ENCODE measurements at places on chromosomes 7 and 10.
A peak's percentile ranks its signal among the peaks of the same experiment; 100 is the strongest.

DNA sequence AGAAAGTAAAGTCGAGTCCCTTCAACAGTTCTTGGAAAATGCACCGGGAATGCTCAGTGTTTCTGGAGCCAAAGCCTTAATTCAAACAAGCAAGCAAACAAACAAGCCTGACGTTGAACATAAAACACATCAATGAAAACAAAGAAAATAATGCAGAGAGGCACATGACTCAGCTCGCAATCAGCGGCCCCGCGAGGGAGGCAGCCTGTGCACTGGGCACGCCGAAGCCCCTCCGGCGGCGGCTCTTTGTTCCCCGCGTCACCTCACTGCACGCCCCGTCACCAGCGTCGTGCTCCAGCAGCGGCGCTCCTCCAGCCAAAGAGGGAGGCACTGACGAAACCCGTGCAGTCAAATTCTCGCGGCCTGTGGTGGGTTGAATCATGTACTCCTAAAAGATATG, 151.5 kb downstream of the DNAJB6 start:
- DNase-seq, result no peak

DNA sequence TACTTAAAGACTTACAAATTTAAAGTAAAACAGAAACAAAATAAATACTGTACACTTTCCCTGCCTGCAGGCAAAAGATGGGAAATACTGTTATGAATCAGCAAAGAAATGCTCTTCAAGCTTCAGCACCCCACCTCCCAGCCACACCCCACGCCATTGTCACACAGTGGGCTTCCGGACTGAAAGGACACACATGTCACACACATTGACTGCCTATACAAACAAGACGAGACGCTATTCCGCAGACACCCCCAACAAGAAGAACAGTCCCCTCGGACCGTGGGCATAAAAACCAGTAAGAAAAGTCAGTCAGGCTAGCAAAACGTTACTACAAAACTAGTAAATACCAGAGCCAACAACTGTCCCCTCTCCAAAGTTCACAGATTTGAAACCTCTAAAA, 22.2 kb upstream of the PARP12 start:
- DNase-seq, result no peak

GRCh38 chr7:137574812-137575211, 231.3 kb upstream of the PTN start:
- DNase-seq, result no peak

GRCh38 chr10:92569071-92569470, 4.8 kb downstream of the IDE start:
- no peak for DNase-seq

DNA sequence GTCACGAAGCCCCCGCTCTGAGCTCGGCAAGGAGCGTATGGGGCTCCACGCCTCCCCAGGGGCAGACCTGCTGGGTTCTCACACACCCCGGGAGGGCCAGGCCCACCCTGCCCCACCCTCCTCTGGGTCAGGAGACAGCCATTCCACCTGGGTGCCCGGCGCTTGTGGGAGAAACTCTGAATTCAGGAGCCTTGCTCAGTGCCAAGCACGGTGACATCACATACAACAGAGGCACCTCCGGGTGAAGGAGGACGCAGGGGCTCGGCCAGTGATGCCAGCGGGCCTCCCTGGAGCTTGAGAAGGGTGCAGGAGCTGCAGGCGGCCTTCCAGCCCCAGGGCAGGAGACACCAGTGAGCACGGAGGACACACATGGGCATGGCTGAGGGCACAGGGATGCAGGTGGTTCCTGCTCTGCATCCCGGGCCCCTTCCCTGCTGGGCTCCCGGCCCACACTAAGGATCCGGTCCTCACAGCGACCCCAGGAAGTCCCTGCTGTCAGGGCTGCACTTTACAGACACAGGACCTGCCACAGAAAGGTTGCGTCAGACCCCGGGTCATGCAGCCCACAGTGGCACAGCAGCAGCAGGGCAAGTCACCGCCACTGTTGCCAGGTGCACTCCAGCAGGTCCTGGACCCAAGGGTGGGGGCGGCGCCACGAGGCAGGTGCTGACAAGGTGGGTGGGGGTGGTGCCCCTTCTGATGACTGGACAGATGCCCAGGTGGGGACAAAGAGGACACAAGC, 108.0 kb downstream of the MAD1L1 start:
- DNase-seq, result no peak

DNA sequence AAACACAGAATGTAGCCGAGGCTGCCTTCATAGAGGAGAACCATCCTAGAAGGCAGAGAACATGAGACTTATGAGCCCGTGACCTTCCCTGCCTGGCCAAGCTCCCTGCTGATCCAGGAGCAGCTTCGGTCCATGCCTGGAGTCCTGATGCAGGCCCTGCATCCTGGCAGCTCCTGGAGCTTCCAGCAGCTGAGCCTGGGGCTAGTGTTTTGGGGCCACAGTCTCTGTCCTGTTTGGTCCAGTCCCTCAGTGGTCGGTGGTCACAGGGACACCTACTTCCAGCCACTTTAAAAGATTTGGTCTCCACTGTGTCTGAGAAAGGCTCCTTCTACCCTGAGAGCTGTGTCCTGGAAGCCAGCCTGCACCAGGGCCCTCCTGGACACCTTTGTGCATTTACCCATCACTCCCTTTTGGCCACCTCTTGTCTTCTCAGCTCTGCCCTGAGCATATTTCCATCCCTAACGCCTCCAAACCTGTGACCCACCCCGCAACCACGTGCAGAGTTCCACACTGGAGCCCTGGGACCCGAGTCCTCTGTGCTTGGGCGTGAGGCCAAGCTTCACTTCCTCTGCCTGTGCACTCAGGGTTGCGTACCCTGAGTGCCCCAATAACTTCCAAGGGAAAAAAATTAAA, 315.2 kb upstream of the ZNF32 start:
- DNase-seq, result no peak

GRCh38 chr10:58842860-58843376, 330.2 kb downstream of the BICC1 start:
- DNase-seq, result no peak

GRCh38 chr7:92755680-92756079, 80.7 kb downstream of the CDK6 start:
- no peak for DNase-seq

DNA sequence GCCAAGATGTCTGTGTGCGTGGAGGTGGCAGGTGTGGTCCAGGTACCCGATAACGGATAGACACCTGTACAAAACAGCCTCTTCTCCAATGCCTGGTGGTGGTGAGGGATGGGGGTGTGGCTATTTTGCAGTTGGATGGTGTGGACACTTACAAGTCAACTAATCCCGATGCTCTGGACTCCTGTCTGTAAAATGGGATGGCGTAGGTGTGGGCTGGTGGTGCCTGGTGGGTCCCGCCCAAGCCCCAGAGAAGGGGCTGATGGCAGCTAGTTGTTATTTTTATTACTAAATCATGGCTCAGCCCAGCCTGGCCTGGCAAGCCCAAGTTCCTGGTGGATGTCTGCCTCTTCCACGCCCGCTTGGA, 22.3 kb downstream of the GTF2IRD1 start:
- peak; percentile 71 for DNase-seq

- no peak for DNase-seq
These were observed 115.6 kb downstream of the LHFPL3 start for GRCh38 chr7:104444017-104444416.

DNA sequence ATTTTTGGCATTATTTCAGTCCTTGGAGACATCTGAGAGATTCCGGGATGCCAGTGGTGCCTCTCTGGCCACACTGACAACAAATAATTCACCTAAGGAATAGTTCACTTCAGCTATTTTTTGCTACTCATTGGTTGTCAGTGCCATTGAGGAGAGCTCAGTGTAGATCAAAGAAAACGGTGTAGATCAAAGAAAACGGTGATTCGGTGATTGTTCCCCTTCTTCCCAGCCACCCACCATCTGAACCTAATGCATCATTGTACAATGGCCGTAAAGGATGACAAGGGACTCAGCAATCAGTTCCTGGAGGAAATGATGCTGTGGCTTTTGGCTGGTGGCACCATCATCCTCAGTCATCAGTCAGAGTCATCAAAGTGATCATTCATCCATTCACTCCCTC, 80.6 kb downstream of the PTPRZ1 start:
- DNase-seq, result no peak

DNA sequence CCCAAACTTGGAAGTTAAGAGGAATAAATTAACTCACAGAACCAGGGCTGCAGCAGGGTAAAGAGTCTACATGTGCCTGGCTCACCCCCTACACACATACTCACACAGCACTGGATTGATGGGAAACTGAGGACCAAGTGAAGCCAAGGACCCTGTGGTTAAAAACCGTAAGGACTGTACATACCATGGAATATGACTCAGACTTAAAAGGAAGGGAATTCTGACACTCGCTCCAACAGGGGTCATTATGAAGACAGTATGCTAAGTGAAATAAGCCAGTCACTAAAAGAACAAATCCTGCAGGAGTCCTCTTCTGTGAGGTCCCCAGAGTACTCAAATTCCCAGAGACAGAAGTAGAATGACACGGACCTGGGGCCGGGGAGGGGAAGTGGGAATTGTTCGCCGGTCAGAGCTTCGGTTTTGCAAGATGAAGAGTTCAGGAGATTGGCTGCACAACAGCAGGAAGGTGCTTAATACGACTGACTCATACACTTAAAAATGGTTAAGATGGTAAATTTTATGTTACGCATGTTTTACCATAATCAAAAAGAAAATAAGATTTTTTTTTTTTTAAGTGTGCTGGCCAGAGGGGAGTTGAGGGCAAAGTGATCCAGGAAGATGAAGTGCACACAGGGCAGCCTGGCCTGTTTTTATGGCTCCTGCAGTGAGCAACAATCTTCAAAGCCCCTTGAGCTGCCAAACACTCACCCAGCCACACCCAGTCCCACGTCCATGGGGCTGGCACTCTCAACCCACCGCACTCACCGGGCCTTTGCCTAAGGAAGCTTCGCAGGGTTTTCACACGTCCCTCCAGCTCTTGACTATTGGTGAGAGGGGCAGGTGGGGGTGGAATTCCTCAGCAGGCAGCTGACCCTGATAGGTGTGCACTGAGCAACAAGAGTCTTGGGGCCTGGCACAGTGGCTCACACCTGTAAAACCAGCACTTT, 26.4 kb downstream of the DRGX start:
- no peak for DNase-seq

GRCh38 chr10:72059843-72060822, 28.2 kb downstream of the SPOCK2 start:
- no peak for DNase-seq

DNA sequence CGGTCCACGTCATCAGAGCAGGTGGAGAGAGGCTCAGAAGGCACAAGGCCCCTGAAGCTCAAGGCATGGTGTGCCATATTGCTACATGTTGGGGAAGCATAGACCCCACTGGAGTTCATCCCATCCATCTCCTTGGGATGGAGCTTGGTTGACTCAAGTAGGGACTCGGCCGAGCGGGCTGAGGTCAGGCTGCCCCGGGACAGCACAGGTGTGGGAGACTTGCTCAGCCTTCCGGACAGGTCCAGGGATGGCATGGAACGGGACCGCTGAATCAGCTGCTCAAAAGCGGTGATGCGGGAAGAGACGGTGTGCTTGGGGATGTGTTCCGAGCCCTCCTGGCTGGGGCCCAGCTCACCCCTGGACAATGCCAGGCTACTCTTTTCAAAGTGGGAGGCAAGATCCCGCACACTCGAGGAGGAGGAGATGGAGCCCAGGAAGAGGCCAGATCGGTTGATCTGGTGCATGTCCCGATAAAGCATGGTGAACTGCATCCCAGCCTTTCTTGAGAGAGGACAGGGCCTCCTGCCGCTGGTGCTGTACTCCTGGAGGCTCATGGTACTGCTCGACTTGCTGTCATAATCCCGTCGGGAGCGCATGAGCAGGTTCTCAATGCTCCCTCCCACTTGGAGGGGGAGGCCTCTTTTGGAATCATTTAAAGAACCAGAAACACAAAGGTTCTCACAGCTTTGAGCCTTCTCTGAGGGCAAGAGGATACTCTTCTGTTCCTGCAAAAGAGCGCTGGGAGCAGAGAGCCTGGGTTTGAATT, 65.6 kb upstream of the PDLIM1 start:
- no peak for DNase-seq

DNA sequence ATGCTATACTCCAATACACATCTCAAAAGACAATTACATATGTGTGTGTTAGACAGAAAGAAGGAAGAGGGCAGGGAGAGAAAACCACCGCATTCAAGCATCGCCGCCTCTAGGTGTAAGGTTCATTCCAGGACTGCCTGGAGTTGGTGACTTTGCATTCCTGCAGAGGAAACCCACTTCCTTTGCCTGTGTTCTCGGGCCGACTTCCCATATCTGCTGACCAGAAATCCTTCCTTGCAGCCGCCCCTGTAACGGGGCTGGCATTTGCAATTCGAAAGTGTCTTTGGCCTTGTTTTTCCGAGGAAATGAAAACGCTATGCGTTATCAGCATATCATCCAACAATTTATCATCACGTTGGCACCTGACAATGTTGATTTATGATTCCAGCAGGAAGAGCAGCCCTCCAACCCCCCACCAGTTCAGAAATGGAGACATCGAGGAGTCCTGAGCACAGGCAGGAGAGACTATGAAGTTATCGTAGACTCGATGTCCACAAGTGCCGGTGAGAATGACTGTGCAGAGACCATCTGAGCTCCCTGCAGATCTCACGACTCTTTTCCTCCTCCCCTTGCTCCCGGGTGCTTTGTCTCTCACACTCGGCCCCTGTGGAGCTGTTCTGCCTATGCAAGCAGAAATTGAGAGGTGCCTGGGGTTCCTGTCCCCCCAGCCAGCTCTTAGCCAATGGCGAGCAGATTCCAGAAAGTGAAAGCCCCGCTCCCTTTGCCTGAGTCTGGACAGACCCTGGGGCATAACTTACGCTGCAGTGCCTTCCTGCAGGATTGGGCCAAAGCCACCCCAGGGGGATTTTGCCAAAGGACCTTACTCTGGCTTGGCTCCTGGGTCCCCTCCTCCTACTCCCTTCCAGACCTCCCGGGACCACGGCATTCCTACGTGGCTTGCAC, 68.9 kb upstream of the FOXK1 start:
- no peak for DNase-seq

Data from NCI-H2171 treated with DMSO at 0.1 percent for 48 hours (cell line).